ENCODE measurements at places on chromosomes 11 and 22.

DNA sequence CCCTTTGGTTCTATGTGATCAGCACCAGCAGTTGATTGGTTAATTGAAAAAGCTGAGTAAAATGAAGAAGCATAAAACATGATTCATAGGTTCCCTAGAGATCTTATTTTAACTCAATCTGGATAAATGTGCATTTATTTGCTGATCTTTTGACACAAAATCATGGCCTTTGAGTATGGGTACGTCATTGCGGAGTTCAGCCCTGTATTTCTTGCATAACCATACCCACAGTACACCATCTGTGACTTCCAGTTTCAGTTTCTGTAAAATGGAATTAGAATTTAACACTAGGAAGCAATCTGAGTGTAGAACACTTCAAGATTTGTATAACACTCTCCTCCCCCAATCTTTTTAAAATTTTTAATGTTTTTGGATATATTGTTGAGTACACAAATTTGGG lies 358.2 kb downstream of the DDX10 start:
- DNase-seq: no peak

DNA sequence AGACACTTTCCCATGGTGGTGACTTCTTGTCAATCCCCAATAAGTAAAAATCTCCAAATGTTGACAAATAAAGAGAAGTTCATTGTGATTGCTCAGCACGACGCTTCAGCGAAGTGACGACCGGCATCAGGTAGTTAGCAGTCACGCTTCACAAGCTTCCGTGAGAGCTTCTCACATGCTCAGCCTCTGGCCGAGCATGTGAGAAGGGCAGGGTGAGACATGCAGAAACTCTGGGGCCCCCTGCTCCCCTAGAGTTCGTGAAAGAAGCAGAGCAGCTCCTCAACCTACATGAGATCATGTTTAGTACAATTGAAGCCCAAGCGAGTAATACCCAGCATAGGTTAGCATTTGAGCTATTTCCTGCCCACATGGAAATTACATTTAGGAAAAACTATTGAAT lies 4.4 kb upstream of the C11orf16 start:
- DNase-seq: no peak

DNA sequence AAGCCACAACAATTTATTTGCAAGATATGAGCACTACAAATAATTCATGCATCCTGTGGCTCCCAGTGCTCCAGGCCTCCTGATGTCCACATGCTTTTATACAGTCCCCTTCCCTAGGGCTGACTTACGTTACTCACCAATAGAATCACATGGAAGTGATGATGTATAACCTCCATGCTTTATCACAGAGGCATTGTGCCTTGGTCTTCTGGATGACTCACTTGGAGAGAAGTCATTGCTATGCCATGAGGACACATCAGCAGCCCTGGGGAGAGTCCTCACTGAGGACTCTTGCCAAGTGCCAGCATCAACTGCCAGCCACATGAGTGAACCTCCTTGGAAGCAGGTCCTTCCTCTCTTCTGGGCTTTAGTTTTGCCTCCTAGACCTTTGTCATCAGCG lies 22.0 kb upstream of the IGSF9B start:
- DNase-seq: no peak

GRCh38 chr11:78350091-78350645 lies 67.5 kb downstream of the GAB2 start:
- DNase-seq: no peak

DNA sequence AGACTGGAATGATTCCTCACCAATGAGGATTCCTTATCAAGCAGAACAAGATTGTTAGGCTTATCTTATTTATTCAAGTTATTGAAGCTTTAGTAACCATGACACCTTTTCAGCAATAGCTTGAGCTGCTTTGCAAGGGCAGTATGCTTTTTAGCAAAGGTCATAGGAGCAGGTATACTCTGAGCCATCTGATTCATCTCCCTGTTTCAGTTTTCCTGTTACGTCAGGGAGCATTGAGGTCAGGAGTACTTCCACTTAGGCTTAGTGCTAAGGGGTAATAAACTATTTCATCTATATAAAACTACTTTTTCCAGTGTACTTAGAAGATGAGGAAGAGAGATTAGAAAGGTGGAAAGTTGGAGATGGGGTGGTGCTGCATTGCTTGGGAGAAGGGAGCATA lies 17.7 kb upstream of the ANKRD42 start:
- DNase-seq: no peak

- DNase-seq: peak; percentile 52
Measured at GRCh38 chr11:60978546-60979380, 7.3 kb downstream of the CD6 start.

- no peak for DNase-seq
Measured at GRCh38 chr11:121082670-121083069, 18.4 kb upstream of the TECTA start.

DNA sequence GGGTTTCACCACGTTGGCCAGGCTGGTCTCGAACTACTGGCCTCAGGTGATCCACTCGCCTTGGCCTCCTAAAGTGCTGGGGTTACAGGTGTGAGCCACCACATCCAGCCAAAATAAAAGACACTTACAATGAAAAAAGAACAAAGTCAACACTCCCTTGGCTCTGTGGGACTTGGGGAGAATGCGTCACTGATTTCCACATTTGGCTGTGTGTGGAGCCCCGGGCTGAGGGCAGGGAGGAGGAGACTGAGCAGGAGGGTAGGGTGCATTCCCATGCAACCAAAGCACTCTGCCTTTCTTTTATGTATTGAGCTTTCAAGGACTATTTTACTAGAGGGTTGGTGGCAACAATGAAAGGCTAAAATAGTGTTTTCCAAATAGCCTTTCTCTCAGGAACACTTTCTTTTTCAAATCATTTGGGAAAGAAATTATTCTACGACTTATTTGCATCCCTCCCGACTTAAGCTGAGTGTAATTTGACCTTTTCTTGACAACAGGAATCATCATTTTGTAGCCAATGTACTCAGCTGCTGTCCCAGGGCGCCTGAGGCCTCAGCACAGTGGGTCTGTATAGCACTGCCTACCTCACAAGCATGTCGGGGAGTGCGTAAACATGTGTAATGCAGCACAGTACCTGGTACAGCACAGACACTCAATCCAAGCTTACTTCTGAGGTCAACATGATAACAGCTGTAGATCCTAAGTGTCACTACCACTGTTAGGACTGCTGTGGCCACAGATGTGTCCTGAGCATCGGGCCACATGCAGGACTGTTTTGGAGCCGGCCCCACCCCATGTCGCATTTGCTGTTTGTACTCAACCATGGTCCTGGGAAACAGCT lies 10.1 kb upstream of the SERPIND1 start:
- DNase-seq: no peak

GRCh38 chr22:29821291-29822016 lies 16.6 kb downstream of the ASCC2 start:
- DNase-seq: no peak

GRCh38 chr11:74001822-74002286 lies 7.0 kb downstream of the UCP3 start:
- no peak for DNase-seq

DNA sequence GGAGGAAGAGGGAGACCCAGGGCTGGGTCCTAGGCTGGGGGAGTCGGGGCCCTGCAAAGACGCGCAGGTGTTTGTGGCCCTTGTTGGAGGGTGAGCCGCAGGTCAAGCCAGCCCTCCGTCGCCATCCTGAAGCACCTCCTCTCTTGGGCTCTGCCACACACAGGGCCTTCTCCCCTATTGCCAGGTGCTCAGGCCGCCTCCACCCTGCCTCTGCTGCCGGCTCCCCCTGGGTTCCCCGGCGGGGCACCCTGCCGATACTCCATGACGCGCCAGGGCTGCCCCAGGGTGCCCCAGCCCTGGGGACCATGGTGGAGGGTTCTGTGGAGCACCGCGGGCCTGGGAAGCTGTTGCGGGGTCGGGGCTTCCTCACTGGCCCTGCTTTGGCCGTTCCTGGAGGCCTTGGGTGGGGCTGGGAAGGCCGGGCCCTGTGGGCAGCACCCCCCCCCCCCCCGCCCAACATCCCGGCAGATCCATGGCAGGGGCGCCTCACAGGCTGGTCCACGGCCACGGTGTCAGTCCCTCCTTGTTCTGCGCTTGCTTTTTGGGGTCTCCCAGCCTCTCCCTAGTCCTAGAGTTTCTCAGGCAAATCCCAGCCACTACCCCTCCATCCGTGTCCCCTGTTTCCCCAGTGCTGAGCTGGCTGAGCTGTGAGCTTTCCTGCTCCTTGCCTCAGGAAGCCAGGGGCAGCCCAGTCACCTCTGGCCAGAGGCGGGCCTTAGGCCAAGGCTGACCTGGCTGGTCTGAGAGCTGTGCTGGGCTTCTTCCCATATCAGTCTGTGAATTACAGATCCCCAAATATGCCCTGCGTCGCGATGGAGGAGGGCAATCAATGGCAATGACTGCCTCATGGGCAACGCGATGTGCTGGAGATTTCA lies 2.3 kb upstream of the ADORA2A start:
- DNase-seq: no peak

All from activated T-helper 9 cell treated with anti-CD3 and anti-CD28 coated beads, Interleukin-2, amount 50 U/mL, for 16 hours (primary cell).